ENCODE measurements at places on chromosomes 13 and 19.

GRCh38 chr19:33621811-33622504 is at the start of gene CHST8:
Gene CHST8, plus strand, starts transcription at chr19:33621953. Its CDS starts 67,309 bp downstream, at chr19:33689262.
- DNase-seq = no peak

DNA sequence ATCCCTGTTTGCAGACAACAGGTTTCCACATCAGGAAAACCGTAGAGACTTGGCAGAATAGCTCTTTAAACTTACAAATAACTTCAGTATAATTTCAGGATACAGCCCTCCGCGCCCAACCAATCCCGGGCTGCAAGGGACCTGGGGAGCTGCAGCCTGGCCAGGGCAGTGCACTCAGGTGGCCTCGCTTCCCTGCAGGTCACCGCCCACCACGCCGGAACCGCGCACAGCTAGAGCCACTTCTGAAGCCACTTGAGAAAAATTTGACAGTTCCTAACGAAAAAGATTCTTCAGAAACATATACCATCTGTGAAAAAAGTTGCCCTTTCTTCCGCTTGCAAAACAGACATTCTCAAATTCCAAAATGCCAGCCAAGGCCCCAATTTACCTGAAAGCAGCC is 11.1 kb downstream of the ZNF91 start:
- DNase-seq = no peak

GRCh38 chr13:50678464-50679162 is 164.9 kb downstream of the DLEU7 start:
- DNase-seq = no peak

- DNase-seq = peak; percentile 26
These were observed 20.5 kb upstream of the STRN4 start for GRCh38 chr19:46766569-46767317.

GRCh38 chr13:22926748-22927400 is 253.9 kb upstream of the SGCG start:
- DNase-seq = no peak

GRCh38 chr19:37466277-37466797 is 907 bp downstream of the ZNF569 start:
- DNase-seq = no peak

GRCh38 chr19:9308091-9308770 is 1.4 kb downstream of the ZNF699 start:
- no peak for DNase-seq

DNA sequence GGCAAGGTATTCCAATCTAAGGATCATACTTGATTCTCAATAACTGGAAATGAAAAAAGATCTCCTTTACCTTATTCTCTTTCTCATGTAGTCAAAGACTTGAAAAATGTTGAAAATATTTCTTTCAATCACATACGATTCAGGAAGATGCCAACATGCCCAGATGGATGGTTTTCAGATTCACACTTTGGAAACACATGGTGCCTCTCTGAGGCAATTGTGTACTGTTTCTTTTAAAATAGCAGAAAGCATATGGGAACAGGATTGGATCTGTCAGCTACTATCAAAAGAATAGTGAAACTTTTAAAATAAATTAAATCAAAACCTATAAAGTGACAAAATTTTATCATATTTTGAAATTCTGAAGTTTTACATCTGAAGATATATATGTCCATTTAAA is 222.4 kb downstream of the SPRY2 start:
- no peak for DNase-seq

DNA sequence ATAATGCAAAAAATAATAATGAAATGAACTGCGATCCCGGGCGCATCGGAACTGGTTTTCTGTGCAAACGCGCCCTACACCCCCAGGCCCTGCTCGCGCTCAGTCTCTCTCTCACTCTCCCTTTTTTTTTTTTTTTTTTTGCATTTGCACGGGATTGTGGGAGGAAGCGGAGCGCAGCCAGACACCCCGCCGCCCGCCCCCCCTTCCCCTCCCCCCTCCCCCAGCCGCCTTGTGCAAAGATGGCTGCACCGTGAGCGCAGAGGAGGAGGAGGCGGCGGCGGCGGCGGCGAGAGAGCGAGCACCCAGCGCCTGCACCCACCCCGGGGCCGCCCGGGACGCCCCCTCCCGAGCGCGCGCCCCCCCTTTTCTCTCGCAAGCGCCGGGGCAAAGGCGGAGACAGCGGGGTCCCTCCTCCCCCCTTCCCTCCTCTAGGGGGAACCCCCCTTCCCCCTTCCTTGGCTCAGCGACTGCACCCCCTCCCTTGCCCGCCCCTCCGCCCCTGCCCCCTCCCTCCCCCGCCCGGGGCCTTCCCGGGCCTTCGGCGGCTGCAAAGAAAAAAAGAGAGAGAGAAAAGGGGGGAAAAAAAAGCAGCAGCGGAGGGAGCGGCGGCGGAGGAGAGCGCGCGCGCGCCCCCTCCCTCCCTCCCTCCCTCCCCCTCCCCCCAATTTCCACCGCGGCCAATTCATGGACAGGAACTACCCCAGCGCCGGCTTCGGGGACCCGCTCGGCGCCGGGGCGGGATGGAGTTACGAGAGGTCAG is at the start of gene PRR12:
Gene PRR12 (plus strand): TSS at position 212 of the 760 bp plus-strand sequence. CDS start 473 bp downstream, at position 685.
- DNase-seq = peak; percentile 20

DNA sequence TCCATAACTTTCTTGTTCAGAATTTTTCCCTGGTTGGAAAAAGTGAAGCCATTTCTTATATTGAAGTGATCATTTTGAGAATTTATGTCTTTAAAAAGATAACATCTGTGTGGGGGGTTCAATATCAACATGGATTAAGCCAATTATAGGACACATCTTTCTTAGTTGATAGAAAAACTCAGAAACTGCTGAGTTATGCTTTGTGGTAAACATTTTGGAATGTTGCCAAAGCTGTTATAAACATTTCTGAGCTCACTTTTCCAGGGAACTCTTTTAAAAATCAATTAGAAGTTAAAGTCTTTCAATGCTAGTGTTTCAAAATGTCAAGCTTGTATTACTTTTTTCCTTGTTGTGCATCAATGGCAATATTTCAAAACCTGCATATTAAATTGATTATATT is 248.8 kb downstream of the DACH1 start:
- no peak for DNase-seq

GRCh38 chr13:42498521-42498920 is 75.4 kb upstream of the TNFSF11 start:
- DNase-seq = no peak

GRCh38 chr19:18666317-18666716 is 17.2 kb upstream of the CRTC1 start:
- DNase-seq = no peak

GRCh38 chr13:83377491-83377890 is 504.8 kb downstream of the SLITRK1 start:
- no peak for DNase-seq

DNA sequence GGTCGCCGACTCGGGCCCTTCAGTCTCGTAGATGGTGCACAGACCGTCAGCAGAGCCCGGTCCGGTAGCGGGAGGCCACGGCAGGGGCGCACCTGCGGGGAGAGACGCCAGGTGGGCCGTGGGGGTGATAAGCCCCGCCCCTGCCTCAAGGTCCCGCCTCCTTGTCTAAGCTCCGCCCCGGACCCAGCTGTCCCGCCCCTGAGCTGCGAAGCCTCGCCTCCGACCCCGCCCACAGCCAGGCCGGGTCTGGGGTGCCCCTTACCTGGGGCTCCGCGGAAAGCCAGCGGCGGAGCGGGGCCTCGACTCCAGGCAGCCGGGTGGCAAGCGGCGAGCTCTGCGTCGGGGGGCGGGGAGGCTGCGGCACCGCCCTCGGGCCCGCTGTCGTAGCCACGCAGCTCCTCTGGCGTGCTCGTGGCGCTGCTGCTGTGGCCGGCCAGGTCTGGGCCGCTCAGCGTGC is 4.7 kb downstream of the PRR36 start:
- no peak for DNase-seq

DNA sequence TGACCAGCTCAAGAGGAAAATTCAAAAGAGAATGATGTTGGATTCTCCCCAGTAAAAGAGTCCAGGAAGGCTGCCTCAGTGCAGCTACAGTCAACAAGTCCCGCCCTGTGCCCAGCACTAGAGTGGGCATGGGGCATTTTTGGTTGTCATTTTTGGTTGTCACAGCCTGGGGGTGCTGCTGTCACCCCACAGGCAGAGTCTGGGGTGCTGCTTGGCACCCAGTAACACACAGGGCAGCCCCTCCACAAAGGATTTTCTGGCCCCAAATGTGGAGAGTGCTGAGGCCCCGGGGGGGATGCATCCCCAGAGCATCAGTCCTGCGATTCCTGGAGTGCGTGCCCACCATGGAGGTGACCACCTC is 28.2 kb upstream of the TMEM255B start:
- no peak for DNase-seq

DNA sequence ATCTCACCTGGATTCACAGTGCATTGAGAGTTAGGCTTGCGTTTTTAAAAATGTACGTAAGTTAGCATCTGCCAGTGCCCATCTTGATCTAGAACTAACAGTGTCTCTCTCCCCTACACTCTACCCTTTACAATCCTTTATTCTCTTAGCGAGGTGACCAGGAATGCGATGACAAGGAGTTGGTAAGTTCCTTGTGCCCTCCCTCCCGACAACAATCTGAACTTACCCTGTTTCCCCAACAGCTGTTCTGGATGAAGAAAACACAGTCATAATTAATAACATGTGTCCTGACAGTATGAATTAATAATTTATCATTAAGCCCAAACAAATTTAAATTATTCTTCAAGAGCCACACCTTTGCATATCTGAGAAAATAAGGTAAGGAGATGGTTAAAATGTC is 6.3 kb downstream of the TSHZ3 start:
- no peak for DNase-seq

DNA sequence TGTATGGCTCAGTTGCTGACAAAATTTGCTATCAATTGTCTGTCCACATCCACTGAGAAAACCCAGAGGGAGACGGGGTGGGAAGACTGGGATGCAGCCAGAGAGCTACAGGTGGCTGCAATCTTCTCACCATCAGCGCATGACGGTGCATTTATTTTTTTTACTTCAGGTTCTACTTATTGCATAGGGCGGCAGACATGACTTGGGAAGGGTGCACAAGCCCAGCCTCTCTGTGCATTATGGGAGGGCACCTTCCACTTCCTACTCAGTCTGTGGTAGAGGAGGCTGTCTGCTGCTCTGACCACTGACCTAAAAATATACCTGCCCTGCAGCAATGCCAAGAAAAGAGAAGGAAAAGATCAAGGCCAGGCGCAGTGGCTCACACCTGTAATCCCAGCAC is 73.1 kb downstream of the ABCC4 start:
- no peak for DNase-seq

GRCh38 chr19:805600-806550 is 8.6 kb downstream of the PTBP1 start:
- no peak for DNase-seq

- DNase-seq = no peak
These were observed 11.0 kb downstream of the CYTH2 start for GRCh38 chr19:48480183-48480557.

DNA sequence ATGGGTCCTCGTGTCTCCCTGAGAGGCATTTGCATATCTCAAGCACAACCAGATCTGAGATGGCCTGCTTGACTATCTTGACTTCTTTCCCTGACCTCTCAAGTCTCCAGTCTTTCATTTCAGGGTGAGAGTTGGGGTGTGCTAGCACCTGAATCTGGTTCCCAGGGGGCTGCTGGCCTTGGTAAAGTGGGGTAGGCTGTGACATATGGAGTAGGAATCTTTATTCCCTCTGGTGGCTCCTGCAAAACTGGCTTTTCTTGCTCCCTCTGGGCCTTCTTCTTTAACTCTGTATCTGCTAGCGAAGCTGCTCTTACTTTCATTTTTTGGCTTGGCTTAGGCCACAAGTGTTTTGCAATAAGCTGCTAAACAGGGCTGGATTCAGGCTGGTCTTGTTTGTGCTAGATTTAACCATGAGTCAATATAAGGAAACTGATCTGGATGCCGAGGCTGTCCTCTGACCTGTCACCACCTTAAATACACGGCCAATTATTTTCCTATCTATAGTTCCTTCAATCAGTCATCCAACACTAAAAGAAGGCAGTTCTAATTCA is 42.3 kb downstream of the ZNF493 start:
- no peak for DNase-seq

DNA sequence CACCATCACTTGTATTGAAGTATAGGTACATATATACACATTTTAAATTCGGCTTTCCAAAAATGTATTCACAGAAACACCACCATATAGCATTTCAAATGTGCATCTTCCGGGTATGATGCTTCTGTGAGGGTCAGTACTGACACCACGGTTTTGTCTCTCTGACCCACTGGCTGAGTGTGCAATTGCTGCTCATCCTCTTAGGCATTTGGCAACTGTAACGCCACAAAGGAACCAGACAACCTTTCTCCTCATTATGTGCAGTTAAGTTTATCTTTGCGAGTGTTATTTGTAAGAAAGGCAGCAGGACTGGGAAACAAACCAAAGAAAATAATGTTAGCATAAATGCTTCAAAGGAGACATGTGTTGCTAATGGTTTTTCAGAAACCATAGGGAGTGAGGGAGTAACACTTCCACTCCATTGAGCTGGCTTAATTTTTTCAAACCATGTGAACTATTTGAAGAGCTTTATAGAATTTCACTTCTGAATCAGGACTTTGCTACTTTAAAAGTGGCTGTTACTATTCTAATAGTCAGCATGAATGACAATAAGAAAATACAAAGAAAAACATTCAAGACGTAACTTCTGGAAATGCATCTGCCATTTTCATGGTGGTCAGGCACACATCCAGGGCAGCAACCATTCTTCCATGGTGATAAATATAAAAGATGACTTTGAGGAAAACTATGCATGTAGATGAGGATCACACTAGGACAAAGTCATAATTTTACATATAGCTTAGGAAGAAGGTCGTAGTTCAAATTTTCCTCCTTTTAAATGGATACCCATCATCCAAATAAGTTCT is 423.3 kb downstream of the MZT1 start:
- DNase-seq = no peak

DNA sequence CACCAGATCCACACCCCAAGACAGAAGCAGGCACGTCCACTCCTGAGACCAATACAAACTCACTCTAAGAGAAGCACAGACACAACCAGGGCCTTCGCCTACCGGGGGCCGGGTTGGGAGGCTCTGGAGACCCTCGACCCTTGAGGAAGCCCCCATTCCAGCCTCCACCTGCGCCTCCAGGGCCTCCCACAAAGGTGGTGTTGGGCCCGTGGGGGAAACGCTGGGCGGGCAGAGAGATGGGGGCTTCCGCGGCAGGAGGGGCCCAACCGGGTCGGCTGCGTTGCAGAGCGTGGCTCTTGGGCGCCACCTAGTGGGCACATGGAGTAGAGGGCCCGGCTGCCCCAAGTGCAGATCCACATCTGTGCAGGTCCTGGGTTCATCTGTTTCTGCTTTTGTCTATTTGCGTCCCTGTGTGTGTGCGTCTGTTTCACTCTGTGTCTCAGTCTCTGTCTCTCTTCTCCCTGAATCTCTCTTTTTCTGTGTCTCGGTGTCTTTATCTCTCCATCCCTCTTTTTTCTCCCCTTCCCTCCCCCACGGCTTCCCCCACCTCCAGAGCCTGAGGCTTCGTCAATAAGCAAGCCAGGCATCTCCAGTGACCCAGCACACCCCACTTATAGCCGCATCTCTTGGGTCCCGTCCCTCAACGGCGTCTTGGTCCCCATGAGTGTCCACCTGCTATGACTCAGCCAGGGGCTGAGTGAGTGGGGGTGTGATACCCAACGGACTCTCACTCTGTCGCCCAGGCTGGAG is 10.5 kb upstream of the TINCR start:
- peak; percentile 46 for DNase-seq

All from NCI-H2029 treated with DMSO at 0.1 percent for 48 hours (cell line).